ENCODE measurements at places on chromosomes 7 and 10.

DNA sequence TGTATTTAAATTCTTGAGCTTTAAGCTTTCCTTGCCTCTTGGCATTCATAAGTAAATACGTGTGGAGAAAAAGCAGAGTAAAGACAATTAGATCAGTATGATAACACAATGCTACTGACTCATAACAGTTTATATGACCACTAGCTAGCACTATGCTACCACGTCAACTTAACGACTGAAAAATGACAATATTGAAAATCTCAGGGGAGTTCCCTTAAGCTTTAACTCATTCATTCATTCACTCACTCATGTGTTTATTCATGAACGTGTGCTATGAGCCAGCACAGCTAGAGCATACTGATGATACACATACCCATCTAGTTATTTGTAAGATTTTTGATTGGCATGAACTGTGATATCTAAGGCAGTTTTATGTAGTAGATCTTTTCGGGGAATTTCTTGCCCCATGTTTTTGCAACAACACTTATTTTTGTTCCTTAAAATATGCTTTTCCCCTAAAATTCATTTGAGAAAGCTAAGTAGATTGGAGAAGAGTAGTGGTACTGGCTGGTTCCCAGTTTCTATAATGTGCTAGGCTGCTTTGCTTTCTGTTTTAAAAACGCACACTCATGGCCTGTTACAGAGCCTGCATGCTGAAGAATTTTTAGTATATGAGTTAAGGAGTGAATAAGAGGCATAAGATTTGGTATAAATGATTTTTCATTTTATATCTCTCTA lies 57.4 kb upstream of the ACBD5 start:
- no peak for DNase-seq

DNA sequence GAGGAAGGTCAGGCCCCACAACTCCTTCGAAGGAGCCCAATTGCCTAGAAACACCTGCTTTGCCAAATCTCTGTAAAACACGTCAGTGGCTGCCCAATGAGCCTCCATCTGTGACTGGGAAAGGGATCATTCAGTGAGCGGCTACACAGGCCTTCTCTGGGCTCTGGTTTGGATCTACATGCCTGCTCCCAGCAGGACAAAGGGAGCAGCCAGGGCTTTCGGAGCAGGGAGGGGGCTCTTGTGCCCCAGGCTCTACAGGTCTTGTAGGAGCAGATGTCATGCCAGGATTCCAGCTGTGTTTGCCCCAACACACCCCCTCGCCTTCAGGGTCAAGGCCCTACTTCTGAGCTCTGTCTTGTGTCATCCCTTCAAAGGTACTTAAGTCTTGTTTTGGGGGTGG lies 73.5 kb downstream of the CLEC2L start:
- DNase-seq: no peak

GRCh38 chr7:29723599-29723998 lies 82.7 kb upstream of the WIPF3 start:
- no peak for DNase-seq

GRCh38 chr7:114083166-114084001 lies 164.6 kb upstream of the PPP1R3A start:
- peak; percentile 37 for DNase-seq

DNA sequence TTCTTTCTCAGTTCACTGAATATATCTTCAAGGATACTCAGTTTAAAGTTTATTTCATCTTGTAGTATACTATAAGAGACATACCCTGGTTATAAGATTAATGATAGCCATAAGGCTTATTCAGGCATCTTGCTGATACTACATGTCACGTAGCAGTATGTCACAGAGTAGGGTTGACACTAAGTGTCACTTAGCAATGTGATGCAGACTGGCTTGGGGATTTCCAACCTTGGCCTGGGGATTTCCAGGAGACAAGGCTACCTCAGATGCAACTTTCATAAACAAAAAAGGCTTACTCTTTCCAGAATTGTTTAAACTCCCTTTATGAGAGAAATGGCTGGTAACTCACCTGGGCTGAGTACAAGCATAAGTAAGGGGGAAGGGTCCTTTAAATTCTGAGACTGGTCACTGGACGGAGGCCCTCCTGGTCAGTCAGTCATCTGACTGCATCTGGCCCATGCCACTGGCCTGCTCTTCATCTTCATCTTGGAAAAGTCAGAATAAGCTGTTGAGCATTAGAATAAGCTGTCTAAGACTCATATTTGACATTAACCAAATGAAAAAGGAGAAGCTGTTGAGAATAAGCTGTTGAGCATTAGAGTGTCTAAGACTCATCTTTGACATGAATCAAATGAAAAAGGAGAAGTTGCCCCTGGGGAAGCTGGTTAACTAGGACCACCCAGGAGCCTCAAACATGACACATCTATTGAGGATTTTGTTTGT lies 9.5 kb downstream of the SLC13A1 start:
- DNase-seq: no peak

- no peak for DNase-seq
Measured at GRCh38 chr7:95777269-95777668, 4.9 kb downstream of the DYNC1I1 start.

- no peak for DNase-seq
Measured at GRCh38 chr7:121499624-121500023, 103.5 kb upstream of the FAM3C start.

DNA sequence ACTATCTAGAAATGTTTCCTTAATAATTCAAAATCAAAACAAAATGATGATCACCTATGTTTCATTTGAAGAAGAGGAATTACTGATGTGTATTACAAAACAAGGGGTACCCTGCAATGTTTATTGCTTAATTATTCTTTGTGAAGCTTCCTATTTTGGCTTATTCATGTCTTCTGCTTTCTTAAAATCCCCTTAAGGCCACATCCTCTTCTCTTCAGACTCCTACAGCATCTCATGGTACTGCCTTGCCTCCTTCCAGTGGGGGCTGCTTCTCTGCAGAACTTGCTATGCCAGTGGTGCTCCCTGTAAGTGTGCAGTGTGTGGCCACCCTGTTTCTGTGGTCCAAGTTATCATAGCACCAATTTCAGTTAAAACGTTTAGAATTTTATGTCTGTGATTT lies 35.0 kb downstream of the CCDC146 start:
- no peak for DNase-seq

- no peak for DNase-seq
Measured at GRCh38 chr10:12729885-12730284, 271.6 kb downstream of the CCDC3 start.

DNA sequence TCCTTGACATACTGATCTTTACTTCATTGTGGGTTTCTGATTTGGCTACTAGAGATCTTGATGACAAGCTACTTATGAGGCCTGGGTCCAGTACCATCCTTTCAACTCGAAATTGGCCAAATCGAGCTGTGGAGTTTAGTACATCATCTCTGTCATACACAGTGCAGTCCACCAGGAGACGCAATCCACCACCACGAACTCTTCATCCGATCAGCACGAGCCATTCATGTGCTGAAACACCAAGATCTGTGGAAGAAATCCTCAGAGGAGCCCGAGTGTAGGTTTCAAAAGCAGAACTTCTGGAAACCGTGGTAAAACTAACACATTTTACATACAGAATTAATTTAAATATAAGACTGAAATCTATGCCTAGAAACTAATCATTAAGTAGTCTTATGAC lies 14.2 kb downstream of the DNAJC9 start:
- no peak for DNase-seq

DNA sequence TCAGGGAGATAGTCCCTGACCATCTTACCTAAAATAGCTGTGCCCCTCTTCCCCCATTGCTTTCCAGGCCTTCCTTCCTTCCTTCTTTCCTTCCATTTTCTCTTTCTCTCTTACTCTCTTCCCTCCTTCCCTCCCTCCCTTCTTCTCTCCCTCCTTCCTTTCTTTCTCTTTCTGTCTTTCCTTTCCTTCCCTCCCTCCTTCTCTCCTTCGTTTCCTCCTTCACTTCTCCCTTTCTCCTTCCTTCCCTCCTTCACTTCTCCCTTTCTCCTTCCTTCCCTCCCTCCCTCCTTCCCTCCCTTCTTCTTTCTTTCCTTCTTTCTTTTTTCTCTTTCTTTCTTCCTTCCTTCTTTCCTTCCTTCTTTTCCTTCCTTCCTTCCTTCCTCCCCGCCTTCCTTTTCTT lies 24.6 kb upstream of the MKX start:
- DNase-seq: no peak

DNA sequence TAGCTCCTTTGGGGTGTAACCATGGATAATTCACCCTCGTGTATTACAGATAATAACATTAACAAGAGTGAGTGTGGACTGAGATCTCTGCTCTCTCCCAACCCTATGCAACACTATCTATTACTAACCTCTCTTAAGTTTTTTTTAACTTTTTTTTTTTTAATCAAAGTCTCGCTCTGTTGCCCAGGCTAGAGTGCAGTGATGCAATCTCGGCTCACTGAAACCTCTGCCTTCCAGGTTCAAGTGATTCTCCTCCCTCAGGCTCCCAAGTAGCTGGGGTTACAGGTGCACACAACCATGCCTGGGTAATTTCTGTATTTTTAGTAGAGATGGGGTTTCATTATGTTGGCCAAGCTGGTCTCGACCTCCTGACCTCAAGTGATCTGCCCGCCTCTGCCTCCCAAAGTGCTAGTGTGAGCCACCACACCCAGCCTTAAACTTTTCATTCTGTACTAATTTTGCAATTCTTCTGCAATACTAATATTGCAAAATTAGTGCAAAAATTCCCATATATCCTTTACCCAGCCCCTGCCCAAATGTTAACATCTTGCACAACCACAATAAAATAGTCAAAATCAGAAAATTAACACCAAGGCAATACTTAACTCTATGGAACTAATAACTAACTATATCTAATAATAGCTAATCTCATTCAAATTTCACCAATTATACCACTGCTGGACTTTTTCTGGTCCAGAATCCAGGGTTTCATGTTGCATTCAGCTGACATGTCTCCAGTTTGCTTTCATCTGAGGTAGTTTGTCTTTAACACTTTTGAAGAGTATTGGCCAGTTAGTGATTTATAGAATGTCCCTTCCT lies 66.5 kb upstream of the TCF7L2 start:
- no peak for DNase-seq

DNA sequence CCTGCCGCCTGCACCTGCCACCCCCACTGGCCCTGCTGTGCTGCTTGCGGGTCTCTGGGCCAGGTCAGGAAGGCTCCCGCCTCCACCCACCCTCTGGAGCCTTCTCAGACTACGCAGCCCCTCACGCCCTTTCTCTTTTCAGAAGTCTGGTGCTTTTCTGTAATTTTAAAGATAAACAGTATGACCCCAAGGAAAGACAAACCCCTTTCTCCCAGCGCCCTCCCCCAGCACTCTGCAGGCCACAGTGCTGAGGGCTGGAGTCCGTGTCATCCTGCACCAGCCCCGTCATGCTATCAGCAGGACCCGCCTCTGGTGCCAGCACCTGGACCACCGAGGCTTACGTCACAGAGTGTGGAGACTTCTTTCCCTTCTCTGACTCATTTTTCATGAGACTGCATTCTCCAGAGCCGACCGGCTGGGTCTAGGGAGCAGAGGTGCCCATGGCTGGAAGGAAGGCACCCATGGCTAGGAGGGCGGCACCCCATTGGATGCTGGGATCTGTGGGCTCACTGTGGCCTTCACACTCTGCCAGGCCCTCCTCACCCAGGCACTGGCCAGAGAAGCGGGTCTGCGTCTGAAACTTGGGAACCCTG lies 53.4 kb downstream of the CFAP46 start:
- no peak for DNase-seq

DNA sequence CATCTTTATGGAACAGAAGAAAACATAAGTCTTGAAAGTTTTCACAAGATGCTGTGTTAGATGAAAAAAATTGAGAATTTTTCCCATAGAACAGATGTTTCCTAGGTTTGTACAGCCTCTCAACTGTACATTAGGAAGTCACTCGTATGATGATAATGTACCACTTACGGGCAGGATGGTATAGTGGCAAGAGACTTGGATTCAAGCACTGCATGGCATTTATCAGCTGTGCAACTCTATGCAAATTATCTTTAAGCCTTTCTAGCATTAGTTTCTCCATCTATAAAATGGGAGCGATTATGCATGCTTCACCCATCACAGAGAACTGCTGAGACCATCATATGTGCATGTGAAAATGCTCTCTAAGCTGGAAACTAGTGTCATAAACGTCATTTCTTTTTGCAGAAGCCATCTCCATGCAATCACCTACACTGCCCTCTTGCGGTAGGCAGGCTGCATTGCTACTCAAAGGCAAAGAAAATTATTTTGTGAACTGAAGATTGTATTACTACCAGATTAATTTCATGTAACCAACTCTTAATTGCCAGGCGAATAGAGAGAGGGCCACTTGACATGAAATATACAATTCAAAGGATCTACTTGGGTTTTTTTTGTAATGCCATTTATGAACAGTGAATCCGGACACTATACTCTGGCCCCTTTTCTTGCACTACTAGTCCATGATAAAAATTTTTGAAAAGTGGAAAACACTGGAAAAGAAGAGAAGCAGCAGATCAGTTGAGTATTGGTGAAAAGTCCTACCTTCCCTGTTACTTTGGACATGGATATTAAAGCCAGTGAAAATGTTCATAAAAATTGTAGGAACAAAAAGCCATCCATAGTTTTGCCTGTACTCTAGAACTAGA lies 102.3 kb downstream of the JAZF1 start:
- no peak for DNase-seq

DNA sequence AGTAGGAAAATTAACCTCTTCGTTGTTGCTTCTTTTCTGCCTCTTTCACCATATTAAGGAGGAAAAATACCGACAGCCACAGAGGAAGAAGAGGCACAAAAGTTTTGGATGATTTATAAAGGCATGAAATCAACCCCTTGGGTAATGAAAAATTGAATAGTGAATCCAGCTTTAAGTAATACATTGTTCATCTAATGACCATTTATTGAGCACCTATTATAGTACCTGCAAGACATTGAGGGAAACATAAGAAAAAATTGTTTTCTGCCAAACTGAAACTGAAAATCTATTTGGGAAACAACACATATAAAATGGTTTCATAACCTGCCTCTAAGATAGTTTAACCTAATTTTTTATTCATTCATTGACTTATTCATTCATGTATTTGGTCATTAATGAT lies 8.2 kb downstream of the ECHDC3 start:
- no peak for DNase-seq

DNA sequence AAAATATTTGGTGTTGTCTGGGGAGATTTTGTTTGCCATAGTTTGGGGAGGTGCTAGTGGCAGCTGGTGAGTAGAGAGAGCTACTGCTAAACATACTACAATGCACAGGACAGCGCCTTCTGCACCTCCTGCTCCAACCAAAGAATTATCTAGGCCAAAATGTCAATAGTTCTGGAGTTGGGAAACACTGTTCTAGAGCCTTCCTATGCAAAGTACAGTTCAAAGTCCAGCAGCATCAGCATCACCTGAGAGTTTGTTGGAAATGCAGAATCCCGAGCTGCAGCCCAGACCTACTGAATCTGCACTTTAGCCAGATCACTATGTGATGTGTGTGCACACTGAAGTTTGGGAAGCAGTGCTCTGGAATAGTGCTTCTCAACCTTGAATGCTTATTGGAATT lies 290.7 kb downstream of the TCF7L2 start:
- no peak for DNase-seq

DNA sequence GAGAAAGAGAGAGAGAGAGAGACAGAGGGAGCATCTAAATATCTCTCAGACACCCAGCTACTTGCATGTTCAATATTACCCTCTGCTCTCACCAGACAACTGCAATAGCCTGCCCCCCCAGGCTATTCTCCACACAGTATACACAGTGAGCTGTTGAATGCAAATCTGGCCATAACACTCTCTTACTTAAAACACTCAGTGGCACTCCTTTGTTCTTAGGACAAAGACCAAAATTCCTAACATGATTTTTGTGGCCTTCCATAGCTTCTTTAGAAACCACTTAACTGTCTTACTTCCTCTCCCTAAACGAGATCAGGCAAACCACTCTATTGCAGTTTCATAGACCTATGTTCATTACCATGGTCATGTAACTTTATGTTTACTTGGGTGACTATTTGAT lies 903.6 kb upstream of the AUTS2 start:
- no peak for DNase-seq

All from progenitor cell of endocrine pancreas (in vitro differentiated cells).